Activated CD4-positive, alpha-beta T cell treated with anti-CD3 and anti-CD28 coated beads, Interleukin-2, amount 50 U/mL, for 48 hours (primary cell): ENCODE measurements at places on chromosomes 5 and 9.

- no peak for DNase-seq
Observed at GRCh38 chr9:110912419-110913291, 125.6 kb downstream of the LPAR1 start.

GRCh38 chr9:86304236-86304730 is 21.9 kb upstream of the ISCA1 start:
- DNase-seq: no peak

DNA sequence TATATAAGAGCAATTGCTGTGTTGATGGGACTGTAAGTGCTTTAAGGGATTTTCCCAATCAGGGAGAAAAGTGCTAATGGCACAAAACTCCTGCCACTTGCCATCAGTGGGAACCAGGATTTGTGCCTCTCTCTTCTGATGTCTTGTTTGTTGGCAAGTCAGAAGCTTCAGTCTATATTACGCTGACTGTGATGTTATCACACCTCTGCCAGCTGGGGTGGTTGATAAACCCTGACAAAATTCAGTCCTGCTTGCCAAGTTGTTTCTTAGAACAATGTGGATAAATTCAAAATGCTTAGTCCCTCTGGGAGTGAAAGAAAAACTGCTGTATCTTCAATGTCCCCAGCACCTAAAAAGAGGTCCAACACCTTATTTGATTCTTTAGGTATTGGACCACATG is 161.4 kb upstream of the FBXL7 start:
- DNase-seq: no peak

DNA sequence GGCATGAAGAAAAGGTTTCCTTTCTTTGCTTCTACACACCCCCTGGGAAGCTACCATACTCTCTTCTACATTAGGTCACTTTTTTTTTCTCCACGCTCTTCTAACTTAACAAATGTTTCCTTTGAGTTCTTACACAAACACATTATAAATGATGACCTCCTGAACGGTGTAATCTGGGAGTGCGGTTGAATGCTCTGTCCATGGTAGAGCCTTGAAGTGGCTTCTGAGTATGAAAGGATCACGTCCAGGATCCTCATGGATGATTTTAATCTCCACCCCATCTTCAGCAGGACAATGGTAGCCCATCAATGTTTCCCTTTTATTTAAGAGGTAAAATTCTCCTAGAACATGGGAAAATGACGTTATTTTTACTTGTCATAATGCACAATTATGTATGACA is 587.3 kb downstream of the SEMA5A start:
- DNase-seq: no peak

GRCh38 chr9:135990468-135991429 is 29.6 kb upstream of the UBAC1 start:
- peak; percentile 41 for DNase-seq

DNA sequence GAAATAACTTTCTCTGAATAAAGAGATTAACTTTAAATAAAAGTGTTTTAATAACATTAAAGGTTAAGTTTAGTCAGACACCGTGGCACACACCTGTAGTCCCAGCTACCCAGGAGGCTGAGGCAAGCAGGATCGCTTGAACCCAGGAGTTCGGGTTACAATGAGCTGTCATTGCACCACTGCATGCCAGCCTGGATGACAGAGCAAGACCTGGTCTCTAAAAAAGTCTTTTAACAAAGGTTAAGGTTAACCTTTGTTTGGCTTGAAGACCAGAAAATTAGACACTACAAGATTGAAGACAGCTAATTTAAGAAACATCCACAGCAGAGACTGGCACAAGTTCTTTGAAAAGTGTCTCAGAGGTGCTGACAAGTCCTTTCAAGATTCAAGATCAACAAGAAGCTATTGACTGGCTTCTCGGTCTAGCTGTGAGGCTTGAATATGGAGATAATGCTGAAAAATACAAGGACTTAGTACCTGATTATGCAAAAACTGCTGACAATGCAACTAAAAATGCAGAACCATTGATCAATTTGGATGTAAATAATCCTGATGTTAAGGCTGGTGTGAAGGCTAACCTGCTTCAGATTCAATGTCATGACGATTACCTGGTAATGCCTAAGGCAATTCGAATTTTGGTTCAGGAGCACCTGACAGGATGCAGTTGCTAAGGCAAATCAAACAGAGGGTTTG is 48.8 kb downstream of the FAM81B start:
- no peak for DNase-seq

DNA sequence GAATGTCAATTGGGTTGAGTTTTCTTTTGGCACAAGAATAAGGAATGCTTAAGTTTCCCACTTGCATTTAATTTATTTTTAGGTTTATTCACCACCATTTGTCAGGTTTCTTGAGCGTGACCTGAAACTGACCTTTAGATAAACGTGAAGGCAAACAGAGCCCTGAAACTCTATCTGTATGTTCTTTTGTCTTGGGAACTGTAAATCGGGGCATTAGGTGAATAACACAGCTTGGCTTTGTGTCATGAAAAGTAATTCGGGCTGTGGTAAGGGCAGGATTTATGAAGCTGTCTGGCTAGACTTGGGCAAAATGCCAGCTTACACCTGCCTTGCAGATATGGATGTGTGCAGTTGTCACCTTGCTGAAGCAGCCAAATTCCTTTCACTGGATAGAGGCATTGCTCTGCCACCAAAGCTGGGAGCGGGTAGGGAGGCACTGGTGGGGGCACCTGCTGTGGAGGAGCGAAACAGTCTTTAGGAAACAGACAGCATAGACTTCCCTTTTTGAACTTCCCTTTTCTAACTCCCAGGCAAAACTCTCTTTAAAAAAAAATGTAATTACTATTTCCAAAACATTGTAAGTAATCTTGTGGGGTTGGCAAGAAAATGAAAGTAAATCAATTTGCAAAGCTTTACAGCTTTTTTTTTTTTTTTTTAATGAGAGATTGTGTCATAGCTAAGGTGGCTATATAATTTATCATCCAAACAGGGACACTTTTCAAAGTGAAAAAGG is 545.2 kb downstream of the CSNK1G3 start:
- DNase-seq: no peak

GRCh38 chr9:113875459-113876150 is 504 bp upstream of the ZNF618 start:
- no peak for DNase-seq

- no peak for DNase-seq
Observed at GRCh38 chr5:120567921-120568320, 103.8 kb downstream of the PRR16 start.
